Chondrocyte (in vitro differentiated cells): ENCODE measurements at places on chromosomes 1 and 21.

DNA sequence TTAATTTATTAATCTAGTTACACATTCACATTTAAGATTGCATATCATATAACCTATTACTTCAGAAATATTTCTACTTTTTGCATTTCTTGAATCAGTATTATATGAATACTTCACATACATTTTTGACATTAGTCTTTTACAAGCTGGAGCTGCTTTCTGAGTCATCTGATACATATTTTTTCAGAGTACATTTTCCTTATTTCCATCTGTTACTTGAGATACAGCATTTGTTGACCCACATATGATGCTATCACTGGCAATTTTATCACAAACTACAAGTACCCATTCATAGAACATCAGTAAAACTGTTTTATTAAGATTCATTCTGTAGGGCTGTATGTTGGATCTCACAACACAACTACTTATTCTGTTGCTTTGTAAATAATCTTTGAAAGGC lies 367.2 kb upstream of the ST6GALNAC5 start:
- no peak for DNase-seq

GRCh38 chr1:234970401-234970730 lies 158.3 kb downstream of the TOMM20 start:
- no peak for DNase-seq

GRCh38 chr1:35646043-35646442 lies 4.7 kb upstream of the PSMB2 start:
- DNase-seq: no peak

DNA sequence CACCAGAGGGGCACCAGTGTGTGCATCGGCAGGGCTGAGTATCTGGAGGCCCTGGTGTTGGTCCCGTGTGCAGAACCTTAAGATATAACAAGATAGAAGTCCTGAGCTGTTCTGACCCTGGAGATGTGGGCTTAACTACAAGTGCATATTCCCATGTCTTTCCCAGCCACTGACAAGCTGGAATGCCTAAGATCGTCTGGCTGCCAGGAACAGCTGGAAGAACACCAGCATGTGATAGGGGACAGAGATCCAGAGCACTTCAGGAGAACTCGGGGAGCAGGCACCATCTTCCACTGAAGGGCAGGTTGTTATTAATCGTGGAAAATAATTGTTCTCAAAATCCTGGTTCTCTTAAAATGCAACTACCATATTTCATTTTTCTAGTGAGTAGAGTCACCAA lies 419.9 kb upstream of the RUNX1 start:
- no peak for DNase-seq

DNA sequence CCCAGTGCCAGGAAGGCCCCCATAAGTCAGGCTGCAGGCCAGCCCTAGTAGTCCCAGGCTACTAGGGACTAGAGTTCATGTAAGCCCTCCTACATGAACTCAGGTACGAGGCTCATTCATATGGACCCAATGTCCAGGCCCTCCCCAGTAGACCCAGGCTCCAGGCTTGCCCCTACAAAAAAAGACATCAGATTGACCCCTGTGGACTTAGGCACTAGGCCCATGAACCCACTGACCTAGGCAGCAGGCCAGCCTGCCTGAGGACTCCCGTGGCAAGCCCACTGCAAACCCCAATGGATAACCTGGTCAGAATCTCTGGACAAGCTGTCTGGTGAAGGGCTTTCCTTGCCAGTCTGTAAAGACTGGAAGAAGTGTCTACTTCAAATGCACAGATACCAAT lies 51.2 kb downstream of the TNNI3K start:
- no peak for DNase-seq

DNA sequence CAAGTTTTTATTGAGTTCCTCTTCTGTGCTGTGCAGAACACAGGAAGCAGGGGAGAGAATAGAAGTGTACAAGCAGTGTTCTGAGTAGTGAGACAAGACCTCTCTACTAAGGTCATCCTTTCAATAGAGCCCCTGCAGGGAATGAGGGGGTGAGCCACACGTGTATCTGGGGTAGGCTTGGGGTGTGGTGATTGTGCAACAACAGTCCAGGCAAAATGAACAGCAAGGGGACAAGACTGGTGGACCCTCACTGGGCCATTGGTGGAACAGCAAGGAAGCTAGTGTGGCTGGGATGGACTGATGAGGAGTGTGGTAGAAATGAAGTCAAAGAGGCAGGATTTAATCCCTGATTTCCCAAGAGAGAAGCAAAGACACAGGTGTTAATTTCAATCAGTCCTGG lies 8.2 kb upstream of the BMP8A start:
- DNase-seq: no peak

DNA sequence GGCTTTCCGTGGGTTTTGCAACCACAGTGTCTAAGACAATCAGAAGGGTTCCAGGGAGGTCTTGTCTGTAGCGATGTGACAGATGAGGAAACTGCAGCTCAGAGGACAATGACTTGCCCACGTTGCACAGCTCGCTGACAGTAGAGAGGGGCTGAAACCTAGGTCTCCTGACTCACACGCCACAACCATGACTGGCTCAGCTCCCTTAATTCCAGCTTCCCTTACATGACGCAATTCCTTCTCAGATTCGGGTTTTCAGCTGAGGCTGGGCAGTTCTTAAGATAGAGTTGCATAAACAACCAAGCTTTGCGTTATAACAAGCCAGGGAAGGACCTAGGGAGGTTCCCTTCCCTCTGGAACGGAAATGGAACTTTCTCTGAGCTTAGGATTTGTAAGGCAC lies 36.3 kb downstream of the DHCR24 start:
- no peak for DNase-seq

GRCh38 chr1:118184739-118185083 lies 317 bp downstream of the SPAG17 start:
- DNase-seq: no peak

DNA sequence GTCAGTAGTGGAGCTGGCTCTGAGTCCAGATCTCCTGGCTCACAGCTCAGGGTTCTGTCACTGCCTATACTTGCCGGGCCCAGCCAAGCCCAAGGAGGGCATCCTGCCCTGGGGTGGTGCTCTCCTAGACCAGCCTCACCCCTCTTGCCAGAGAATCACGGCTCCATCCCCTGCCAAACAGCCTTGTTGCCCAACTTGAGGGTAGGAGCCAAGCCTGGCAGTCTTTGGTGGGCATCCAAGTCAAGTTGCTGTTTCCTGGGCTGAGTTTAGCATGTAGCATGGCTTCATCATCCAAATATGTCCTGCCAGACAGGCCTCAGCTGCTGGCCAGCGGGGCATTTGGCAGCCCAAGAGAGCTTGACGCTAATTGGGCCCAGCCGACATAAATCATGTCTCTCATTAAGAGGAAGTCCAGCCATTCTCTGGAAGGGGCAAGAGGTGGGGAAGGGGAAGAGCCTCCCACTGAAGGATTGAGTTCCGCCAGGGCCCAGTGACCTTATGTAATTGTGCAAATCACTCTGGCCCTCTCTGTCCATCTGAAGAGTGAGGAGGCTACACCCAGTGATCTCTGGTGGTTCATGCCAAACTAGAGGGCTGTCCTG lies 22.6 kb upstream of the TRABD2B start:
- no peak for DNase-seq

DNA sequence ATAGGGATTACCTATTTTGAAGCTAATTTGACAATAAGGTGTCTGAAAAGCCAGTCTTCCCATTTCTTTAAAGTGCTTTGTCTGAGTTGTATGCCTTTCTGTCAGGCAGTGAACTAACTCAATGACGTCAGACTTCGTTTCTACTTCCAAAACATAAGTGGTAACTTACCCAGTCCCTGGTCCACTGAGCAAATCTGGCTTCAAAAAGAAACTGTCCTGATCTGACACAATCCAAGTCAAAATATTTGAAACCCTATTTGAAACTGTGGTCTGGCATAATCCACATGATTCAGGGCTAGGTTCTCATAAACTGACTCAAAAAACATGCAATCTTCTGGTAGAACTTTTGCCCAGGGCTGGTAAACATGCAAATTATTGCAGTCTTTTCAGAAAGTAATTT lies 34.0 kb downstream of the DIRAS3 start:
- DNase-seq: no peak

GRCh38 chr1:245589316-245589715 lies 434.5 kb downstream of the KIF26B start:
- no peak for DNase-seq

DNA sequence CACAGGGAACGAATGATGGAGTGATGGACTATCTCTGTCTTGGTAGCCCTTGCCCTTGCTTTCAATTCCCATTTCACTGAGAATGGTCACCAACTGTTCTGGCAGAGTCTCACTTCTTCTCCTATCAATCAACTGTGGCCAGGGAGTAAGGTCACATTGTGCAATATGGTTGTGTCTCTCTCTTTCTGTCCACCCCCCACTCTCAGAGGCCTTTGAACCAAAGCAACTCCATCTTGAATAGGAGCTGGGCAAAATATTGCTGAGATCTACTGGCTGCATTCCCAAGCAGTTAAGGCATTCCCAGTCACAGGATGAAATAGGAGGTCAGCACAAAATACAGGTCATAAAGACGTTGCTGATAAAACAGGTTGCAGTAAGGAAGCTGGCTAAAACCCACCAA lies 36.7 kb downstream of the NTMT2 start:
- DNase-seq: no peak

DNA sequence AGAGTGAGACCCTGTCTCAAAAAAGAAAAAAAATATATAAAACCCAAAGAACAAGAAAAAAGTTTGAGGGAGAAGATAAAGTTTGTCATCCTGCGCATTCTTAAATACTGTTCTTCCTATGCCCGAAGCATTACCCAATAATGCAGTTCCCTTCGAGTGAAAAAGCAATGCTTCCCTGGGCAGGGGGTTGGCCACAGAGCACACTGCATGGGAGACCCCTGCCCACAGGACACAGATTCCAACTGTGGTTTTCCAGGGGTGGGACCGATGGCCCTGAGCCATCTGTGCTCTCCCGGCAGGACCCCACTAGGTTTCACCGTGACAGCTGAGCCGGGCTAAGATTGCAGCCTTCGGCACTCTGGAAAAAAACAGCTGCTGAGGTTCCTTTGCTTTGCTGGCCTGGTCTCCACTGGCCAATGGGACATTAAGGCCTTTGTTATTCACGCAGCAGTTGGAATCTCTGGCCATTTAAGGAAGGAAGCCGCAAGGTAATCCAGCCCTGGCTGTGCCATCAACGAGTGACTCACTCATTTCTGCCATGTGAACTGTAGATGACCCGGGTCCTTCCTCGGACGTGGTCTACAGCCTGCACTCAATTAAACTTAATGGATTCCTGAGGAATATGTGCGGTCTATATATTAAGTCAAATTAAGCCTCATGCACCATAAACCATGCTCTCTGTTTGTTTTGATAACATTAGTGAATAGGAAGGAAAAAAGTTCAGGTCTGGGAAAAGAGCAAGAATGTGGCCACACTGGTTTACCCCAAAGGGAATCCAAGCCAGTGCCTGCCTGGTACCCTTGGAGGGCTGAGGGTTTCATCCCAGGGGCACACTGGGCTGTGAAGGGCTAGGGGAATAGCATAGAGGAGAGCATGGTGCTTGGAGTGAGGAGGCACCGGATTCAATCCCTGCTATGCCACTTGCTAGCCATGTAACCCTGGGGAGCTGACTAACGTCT lies 163.2 kb downstream of the ZBTB18 start:
- DNase-seq: peak; percentile 22

DNA sequence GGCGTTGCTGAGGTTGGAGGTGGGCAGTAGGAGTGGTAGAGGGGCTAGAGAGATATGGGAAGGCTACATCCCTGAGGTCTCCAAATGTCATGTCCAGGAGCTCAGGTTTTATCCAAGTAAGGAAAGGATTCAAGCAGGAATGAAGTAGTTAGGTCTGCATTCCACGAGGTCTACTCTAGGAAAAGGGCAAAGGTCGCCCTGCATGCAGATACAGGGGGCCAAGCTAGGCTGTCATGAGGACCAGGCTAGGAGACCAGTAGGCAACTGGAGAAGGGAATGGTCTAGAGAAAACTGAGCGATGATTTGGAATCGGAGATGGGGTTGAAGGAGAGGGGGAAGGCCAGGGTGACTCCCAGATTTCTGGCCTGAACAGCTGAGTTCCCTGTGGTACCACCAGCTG lies 48.7 kb downstream of the IRF2BP2 start:
- no peak for DNase-seq

DNA sequence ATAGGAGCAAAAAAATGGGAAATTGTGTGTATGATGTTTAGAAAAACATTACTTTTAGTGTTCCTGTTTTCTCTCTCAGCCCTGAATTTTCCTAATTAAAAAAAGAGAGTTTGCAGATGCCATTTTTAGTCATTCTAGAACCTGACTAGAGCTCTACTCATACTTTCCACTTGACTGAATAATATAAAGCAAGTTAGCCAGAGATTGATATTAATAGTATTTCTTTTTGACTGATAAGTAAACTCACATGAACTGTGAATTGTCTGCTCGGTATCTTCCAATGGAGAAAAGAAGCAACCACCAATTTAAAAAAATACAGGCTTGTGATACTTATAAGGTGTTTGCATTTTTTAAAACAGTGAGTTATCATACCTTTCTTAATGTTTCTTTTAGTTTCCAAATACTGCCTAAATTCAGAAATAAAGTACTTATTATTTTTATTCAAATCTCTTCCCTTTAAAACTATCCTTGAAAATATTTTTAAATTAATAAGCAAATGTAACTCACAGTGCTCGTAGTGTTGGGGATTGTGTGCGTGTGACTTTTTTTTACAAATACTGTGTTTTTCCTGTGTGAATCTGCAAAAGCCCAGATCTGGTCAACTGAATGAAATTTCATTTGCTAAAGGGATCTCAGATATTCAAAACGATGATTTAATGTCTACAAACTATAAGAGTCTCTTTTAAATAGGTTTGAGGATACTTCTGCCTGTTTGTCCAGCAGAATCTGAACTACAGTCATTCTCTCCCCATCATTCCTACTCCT lies 9.8 kb downstream of the RAP1A start:
- DNase-seq: no peak

DNA sequence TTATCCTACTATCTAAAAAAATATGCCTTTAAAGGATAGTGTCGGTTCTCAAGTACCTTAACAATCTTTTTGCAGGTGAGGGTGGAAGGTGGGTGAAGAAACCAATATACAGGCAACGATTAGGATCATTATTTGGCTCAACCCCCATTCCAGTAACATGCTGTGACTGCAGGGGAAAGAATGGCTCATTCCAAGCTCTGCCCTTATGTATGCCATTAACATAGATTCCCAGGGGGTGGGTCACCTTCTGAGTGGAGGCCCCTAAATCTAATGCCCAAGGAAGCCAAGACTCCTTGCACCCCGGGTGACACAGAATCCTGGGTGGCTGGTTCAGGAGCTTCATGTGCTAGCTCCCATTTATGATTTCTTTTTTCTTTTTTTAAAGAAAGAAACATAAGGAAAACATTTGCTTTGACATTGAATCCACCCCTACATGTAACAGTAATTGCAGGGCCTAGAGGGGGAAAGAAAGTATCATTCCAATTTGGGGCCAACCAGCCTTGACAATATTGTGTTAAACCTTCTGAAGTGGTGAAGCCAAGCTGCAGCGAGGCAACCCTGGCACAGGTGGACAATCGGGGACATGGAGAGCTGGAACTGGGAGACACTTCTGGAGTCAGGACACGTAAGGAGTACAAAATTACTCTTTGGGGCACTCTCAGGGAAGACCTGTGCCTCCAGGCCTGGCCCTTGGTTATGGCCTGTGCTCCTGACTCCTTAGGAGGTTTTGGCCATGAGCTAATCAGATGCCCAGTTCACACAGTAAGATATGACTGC lies 200.3 kb downstream of the PBX1 start:
- DNase-seq: no peak
